LHCN-M2 (cell line): ENCODE measurements at places on chromosomes 7 and 10. TPM values are rescaled to one million over a fixed set of nuclear protein-coding genes. Genes with fewer than 3 reads are reported as not detected.
A peak's percentile ranks its signal among the peaks of the same experiment; 100 is the strongest.

Gene PLPP4
- 0.46 TPM in 1 of 2 replicates, not detected in the other for total RNA-seq

Gene OR2A12
- total RNA-seq, result not detected in 2 replicates

Gene SH3PXD2A
- 12.8 and 18.4 TPM in 2 replicates for total RNA-seq

Gene CHST15
- total RNA-seq, result 27.1 and 40.2 TPM in 2 replicates

Gene CALML5
- not detected in 2 replicates for total RNA-seq

Gene CDHR1
- total RNA-seq, result not detected in 2 replicates

Gene PALD1
- total RNA-seq, result 0.38 and 0.40 TPM in 2 replicates

DNA sequence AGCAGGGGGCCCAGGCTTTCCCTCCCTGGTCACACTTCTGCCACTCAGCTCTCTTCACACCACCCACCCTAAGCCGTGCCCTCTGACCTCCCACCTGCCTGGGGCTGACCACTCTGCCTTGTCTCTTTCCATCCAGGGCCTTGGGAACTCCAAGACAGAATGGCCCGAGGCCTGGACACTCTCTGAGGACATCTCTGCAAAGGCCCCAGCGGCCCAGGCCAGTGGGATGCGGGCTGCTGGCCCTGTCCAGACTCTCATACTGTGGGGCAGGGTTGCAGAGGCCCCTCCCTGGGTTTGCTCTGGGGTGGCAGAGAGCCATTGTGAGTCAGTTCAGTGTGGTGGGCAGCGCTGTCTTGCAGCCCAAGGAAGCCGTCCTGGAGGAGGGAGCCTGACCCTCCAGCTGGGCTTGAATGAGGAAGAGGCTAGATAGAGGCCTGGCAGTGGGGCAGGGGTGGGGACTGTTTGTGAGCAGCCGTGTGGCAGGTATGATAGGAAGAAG lies 39.9 kb upstream of the RABGEF1 start:
- DNase-seq, result no peak

GRCh38 chr10:103547391-103547946 lies 54.0 kb downstream of the NEURL1 start:
- DNase-seq, result no peak

- no peak for DNase-seq
Measured at GRCh38 chr7:71768450-71768849, 636.5 kb downstream of the GALNT17 start.

GRCh38 chr7:140674899-140675701 lies 2.4 kb downstream of the ADCK2 start:
- peak; percentile 85 for DNase-seq

DNA sequence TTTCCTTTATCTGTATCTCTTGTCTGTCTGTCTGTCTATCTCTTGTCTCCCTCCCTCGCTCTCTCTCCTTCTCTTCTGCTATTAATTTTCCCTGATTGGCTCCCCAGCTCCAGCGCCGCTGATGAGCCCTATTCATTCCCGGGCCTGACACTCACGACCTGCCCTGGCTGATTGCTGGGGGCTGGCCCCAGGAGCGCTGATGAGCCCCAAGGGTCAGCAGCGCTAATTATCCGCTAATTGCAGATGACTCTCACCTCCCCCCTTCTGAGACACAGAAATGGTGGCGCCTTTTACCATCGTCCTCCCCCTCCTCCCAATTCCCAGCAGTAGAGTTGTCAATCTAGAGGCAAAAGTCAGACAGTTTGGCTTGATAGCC lies 1.3 kb upstream of the GBX1 start:
- DNase-seq, result no peak

DNA sequence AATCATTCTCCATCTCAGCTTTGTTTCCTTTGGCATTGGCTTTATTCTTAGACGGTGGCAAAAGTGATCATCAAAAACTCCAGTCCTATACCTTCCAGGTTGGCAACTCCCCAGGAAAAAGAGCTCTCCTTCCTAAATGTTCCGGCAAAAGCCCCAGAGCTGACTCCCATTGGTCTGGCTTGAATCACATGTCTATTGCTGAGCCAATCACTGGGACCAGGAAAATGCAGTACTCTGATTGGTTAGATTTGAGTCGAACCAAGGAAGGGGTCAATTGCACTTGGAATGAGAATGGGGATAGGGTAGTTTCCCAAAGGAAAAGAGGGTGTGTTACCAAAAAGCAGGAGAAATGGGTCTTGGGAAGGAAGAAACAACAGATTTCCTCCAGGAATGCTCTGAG lies 22.3 kb downstream of the LEP start:
- no peak for DNase-seq

GRCh38 chr7:27091105-27091504 lies 4.7 kb downstream of the HOXA1 start:
- DNase-seq, result no peak

- peak; percentile 75 for DNase-seq
Measured at GRCh38 chr10:34523017-34523767, 291.9 kb downstream of the PARD3 start.

- peak; percentile 13 for DNase-seq
Measured at GRCh38 chr10:44938956-44939355, 20.6 kb upstream of the RASSF4 start.

GRCh38 chr10:103681617-103682399 lies 173.6 kb downstream of the SH3PXD2A start:
- no peak for DNase-seq

DNA sequence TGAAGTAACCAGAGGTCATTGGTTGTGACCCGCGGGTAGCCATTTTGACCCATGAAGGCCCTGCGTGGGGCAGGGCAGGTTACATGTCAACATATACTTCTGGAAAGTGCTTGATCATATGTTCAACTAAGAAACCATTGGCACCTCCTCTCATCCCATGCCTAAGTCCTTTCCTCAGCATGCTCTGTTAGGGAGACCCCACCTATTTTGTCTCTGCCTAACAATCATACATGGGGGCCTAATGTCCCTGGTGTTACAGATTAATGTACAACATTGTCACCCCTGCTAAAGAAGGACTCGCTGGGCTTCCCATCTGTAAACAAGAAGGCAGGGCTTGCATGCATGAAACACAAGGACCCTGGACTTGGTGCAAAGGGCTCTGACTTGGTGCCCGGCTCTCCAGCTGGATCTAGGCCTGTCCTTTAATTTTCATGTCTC lies 133.7 kb upstream of the TNS3 start:
- no peak for DNase-seq

DNA sequence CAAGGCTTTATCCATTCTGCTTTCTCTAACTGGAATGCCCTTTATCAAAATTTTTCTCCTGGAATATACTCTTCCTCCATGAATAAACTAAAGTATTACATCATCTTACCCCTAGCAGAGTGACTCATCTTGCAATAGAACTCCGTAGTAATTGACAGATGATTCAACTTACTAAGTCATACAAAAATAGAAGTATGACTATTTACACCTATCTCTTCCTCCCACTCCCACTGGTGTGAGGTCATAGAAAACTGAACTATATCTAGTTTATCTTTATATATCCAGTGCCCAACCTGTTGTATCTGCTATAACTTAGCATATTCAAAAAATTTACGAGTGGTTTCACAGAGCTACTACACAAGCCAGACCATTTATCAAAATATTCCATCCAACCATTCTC lies 26.1 kb downstream of the ABCB1 start:
- DNase-seq, result peak; percentile 37

DNA sequence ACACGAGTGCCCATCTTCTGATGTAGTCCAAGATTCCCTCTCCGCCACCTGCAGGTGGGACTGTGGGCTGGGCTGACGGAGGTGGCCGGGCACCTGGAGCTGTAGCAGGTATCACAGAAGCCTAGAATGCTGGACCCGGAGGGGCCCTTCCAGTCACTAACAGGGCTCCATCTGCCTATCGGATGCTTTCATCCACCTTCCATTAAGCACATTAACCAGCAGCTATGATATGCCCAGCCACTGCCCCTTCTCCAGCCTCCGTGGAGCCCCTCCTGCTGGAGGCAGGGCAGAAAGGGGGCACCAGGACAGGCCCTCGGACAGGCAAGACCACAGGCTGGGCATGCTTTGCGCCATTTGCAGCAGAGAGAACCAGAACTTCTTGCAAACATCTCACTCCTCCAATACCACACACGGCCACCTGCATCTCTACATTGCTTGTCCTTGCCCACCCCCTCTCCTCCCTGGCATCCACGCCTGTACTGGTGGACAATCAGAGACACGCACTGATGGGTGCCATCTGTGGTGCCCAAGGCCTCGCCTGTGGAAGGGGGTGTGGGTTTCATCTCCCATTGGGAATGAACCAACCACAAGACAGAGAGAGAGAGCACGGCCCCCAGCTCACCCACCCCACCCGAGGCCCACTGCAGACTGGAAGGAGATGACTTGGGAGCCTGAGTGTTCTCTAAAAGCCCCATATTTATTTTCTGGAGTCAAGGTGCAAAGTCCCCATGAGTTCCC lies 16.8 kb downstream of the PRKAG2 start:
- no peak for DNase-seq

DNA sequence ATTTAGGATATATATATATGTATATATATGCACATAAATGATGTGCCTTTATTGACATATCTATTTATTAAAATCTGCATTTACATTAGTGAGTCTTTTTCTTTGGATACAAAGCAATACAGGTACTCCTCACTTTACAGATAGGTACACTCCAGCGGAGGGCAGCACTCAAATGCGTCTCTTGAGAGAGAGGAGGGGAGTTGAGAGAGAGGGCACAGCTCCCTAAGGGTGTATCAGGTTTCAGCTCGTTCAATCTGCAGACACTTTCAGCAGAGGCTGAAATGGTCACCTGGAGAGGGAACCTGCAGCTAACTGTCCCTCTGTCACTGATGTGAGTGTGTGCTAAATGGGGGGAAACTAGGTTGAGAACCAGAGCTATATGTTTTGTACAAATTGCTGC lies 21.5 kb downstream of the C10orf53 start:
- no peak for DNase-seq

DNA sequence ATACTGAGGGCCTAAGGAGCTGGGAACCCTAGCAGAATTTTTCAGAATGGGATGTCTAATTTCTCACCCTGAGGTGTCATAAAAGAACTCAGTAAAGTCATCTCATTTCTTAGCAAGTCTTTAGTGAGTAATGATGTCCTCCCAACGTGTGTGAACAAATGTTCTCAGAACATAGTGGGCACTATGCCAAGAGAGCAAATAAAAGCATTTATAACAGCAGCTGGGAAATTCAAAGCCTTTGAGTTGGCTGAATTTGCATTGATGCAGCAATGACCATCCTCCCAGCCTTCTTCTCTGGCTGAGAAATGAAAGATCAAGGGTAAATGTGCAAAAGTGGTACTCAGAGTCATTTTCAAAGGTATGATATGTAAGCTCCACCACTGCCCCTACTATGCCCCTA lies 109.4 kb downstream of the FAM107B start:
- peak; percentile 71 for DNase-seq

GRCh38 chr7:105014693-105015389 lies 836 bp downstream of the KMT2E start:
- peak; percentile 67 for DNase-seq

DNA sequence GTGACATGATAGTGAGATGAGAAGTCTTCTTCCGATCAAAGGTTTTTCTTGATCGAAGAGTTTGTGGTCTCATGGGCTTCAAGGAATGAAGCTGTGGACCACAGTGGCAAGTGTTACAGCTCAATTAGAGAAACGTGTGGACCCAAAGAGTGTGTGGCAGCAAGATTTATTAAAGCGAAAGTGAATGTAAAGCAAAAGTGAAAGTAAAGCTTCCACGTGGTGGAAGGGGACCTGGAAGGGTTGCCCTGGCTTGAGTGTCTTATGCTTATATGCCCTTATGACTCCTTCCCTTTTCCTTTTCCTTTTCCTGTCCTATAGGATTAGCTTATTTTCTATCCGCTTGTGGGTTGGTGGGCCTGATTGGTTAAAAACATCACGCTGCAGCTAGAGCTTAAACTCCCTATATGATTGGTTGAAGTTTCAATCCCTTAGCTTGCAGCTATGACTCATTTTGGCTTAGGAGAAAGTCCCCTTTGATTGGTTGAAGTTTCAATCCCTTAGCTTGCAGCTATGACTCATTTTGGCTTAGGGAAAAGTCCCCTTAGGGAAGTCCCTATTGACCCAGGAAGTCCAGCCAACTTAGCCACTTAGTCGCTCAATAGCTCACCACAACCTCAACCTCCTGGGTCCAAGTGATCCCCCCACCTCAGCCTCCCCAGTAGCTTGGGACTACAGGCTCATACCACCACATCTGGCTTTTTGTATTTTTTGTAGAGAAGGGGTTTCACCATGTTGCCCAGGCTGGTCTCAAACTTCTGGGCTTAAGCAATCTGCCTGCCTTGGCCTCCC lies 34.7 kb downstream of the MRPS24 start:
- peak; percentile 56 for DNase-seq
